ENCODE measurements at places on chromosomes 7 and 10.

- no peak for DNase-seq
Measured at GRCh38 chr7:7761974-7762779, 43.8 kb upstream of the RPA3 start.

- DNase-seq: no peak
Measured at GRCh38 chr10:6530211-6530840, 49.8 kb downstream of the PRKCQ start.

DNA sequence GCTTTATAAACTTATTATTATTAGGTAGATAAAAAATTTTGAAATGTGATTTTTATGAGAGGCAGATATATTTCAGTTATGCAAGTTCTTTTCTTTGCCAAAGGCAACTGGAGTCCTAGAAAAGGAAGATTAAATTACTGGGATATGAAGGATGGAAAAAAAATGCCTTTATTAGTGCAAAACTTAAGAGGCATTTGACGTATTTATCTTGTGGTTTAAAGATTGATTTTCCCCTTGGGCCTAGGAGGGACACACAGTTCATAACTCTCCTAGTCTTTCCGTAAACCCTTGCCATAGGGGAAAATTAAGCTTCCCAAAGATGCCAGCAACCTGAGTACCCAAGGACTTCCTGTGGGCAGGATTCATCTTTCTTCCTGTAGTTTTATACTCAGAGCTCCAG, 3.1 kb upstream of the STEAP4 start:
- no peak for DNase-seq

DNA sequence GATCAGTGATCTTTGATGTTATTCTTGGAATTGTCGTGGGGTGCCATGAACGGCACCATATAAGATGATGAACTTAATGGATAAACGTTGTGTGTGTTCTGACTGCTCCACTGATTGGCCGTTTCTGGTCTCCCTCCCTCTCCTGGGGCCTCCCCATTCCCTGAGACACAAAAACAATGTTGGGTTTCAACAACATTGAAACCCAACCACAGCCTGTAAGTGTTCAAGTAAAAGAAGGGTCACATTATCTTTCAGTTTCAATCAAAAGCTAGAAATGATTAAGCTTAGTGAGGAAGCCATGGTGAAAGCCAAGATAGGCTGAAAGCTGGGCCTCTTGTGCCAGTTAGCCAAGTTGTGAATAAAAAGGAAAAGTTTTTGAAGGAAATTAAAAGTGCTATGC, 19.5 kb downstream of the EN2 start:
- no peak for DNase-seq

- DNase-seq: no peak
Measured at GRCh38 chr10:58743466-58744115, 230.9 kb downstream of the BICC1 start.

- no peak for DNase-seq
Measured at GRCh38 chr10:75449382-75450074, 18.1 kb downstream of the LRMDA start.

DNA sequence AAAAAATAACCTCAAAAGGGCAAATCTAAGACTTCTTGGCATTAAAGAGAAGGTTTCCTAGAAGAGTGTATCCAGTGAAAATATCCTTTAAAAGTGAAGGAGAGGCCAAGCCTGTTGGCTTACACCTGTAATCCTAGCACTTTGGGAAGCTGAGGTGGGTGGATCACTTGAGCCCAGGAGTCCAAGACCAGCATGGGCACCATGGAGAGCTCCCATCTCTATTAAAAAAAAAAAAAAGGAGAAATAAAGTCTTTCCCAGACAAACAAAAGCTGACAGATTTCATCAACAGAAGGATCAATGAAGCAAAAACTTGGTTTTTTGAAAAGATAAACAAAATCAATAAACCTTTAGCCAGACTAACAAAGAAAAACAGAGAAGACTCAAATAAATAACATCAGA, 67.6 kb upstream of the ZNF800 start:
- DNase-seq: no peak

DNA sequence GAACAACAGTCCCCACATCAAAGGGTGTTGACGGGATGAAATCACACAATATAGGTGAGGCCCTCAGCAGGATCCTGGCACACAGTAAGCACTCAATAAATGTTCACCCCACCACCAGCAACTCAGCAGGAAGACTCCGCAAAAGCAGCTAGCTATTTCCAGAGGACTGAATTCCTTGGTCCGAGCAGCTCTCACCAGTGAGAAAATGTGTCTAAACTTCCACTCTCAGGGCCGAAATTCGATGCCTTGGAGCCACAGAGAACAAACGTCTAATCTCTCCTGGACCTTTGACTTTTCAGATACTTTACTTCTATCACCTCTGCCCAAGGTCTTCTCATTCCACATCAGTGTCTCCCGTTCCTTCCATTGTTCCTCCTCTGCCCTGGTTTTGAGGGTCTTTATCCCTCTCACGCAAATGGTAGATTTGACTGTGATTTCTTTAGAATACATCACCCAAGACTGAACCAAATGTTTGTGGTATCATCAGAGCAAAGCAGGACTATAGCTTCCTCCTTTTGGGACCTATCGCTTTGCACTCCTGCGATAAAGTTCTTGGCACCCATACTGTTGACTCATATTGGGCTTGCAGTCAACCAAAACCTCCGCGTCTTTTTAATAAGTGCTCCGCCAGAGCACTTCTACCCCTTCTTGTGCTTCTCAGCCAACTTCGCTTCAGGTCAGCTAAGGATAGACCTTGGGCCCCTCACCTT, 903 bp upstream of the NT5C2 start:
- DNase-seq: no peak

- DNase-seq: no peak
Measured at GRCh38 chr7:44772867-44773266, 23.6 kb upstream of the PPIA start.

GRCh38 chr10:114525368-114525949, 121.2 kb upstream of the AFAP1L2 start:
- no peak for DNase-seq

DNA sequence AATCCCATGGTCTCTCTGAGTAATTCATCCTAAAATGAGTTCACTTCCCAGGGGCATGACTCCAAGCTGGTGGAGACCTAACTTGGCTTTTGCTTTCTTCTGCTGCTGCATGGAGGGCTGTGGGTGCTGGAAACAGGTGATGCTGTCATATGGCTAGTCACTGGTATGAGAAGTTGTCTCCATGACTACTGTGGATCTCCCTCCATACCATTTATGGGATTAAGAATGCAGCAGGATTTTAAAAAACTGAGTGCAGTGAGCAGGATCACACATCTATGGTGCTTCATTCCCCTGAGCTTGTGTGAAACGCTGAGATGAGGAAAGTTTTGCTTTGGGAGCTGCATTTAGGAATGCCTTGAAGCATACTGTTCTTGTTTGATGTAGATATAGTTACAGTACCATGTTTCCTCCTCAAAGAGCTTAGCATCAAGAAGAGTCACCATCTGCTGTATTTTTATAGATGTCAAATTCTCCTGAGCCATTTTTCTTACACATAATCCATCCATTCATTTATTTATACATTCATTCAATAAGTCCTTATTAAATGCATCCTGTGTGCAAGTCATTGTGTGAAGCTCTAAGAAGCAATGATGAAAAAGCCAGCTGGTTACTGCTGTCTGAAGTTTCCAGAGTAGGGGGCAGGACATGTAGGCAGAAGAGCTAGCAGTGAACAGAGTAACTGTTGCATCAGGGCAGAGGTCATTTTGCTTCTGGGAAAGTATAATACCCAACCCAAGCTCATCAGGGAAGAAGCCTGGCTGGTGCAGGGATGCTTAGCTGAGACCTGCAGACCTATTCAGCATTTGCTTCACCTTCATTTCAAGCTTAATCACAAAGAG, 534.8 kb downstream of the AUTS2 start:
- DNase-seq: no peak

- DNase-seq: no peak
Measured at GRCh38 chr10:19595212-19595845, 220.9 kb upstream of the PLXDC2 start.

GRCh38 chr7:47538846-47539311, 43.0 kb downstream of the TNS3 start:
- no peak for DNase-seq

- no peak for DNase-seq
Measured at GRCh38 chr10:93124580-93125318, 51.1 kb downstream of the CYP26A1 start.

DNA sequence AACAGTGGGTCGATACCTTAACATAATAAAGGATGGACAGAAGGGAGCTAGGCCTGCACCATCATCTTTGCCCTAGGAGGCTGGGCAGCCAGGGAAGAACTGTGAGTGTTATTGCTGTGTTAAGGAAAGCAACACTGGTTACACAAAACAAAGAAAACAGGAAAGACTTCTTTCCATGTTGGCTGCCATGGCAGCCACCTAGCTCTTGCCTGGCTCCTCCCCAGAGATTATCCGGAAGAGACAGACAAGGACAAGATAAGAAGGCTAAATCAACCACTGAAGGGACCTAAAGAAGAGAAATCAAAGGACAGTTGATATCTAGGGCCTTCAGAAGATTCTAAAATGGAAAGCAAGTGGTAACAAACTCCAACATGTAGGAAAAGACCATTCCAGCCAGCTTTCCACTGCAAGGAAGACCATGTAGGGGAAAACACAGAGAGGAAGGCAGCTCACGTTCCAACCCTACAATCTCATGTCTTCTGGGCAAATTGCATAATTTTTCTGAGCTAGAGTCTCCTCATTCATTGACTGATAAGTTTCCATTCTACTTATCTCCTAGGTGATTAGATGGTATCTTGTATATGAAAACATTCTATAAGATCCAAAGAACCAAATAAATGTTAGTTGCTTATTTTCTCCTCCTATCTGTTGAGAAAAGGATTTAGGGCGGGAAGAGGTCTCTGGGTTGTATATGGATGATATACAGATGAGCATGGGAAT, 51.2 kb downstream of the SP8 start:
- no peak for DNase-seq
